CD4-positive, alpha-beta T cell treated with Interleukin-15 for 1 hour (primary cell): ENCODE measurements at places on chromosomes 11 and 22.

DNA sequence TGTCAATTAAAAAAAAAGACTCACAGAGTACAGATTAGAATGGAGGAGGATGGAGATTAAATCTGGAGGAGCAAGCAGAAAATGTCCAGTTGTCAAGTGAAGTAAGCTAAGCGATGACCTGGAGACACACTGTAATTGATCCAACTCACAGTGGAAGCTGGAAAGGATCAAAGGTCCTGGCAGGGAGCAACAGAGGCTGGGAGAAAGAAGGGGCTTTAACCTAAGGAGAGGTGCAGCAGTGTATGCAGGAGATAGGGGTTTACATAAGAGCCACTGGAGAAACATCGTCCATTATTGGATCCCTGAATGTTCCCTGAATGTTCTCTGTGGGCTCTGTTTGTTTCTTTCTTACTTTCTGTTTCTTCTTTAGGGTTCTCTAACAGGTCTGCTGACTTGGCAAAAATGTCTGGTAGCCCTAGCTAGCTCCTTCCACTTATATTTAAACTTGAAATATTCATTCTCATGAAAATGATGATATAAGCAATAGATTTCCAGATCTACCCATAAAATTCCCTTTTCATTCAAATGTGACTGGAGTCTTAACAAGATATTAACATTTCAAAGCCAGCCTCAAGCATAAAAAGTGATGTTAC is 30.1 kb upstream of the CAT start:
- no peak for DNase-seq

DNA sequence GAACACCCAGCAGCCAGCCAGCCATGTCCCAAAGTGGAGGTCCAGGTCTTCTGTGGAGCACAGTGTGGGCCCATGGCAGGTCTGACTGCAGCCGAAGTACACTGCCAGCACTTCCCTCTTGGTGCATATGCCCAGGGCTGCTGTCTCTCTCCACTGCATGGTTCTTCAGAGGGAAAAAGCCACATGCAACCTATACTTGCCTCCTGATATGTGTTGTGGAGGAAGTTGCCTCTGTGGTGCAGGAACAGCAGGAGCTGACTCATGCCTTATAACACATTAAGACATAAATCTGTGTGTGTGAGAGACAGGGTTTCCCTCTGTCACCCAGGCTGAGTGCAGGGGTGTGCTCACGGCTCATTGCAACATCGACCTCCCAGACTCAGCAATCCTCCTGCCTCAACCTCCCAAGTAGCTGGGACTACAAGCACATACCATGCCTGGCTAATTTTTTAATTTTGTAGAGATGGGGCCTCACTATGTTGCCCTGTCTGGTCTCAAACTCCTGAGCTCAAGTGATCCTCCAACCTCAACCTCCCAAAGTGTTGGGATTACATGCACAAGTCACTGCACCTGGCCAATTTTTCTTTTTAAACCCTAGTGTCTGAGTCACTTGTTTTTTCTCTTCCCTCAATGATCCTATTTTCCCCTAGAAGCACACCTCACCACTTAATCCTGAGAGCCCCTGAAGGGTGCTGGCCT is 98.8 kb downstream of the MPPED2 start:
- peak; percentile 58 for DNase-seq

DNA sequence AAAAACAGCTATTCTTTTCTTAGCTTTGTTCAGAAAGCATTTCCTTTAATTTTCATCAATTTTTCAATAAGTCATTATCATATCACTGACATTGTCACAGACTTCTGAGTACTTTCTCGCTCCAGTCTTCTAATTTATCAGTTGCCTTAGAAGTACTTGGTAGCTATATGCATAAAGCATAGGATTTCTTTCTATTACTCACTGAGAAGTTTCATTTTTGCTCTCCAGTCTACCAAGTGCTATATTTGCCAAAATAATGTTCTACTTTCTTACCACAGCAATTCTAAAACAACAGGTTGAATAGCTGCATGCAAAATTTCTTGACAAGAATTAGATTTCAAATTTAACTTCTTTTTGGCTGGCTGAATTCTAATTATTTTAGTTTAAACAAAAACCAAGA is 116.3 kb downstream of the STK33 start:
- DNase-seq = no peak

DNA sequence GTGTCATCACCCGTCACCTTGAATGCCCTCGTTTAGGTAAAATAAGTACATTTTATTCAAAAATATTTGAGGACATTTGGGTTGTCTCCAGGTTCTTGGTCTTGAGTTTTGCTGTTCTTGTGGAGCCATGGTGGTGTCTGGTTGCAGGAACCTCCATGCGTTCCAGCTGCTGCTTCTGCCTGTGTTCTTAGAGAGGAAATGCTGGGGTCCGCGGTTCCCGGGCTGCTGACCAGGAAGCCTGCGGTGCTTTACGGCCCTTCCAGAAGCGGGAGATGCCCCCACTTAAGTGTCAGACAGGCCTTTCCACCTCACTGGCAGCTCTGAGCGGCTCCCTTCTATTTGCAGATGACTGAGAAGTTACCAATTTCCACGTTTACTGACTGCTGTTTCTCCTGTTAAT is 66.8 kb downstream of the LRP5 start:
- DNase-seq = no peak

GRCh38 chr11:107561688-107562087 is 3.8 kb downstream of the ALKBH8 start:
- no peak for DNase-seq

DNA sequence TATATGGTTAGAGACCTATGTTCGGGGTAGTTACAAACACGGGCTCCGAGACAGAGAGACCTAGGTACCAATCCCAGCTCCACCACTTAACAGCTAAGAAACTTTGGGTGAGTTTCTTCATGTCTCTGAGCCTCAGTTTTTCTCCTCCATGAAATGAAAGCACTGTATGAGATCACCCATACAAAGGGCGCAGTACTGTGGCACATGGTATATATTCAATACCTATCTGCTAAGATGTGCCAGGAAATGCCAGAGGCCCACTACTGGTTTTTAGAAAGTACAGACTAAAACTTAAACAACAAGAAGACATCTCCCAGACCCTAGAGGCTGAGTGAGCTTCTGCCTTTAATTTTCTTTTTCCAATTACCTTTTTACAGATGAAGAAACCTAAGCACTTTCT is 69.5 kb downstream of the SLC1A2 start:
- DNase-seq = no peak

GRCh38 chr11:123206791-123207434 is 11.9 kb upstream of the CLMP start:
- DNase-seq = no peak
